ENCODE measurements at places on chromosomes 6 and 20.

- DNase-seq = no peak
These were observed 25.1 kb upstream of the FAM8A1 start for GRCh38 chr6:17574866-17575560.

- no peak for DNase-seq
These were observed 497.2 kb upstream of the CDH4 start for GRCh38 chr20:60754856-60755255.

DNA sequence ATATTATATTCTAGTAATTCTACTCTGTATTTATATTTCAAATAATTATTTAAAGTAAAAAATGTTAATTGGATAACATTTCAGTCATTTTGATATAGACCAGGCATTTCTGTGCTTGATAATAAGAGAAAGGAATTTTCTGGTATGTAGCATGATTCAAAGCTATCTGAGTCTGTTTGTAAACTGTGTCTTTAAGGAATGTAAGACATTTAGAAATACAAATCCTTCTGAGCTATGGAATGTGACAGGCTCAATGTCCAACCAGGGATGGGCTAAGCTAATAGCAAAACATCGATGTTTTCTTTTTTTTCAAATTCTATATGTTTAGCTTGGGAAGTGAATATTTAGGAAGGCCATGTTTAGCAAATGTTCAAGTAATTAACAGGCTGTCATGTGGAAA is 41.5 kb upstream of the FAM83B start:
- no peak for DNase-seq

GRCh38 chr6:68046756-68047155 is 588.3 kb upstream of the ADGRB3 start:
- DNase-seq = no peak

DNA sequence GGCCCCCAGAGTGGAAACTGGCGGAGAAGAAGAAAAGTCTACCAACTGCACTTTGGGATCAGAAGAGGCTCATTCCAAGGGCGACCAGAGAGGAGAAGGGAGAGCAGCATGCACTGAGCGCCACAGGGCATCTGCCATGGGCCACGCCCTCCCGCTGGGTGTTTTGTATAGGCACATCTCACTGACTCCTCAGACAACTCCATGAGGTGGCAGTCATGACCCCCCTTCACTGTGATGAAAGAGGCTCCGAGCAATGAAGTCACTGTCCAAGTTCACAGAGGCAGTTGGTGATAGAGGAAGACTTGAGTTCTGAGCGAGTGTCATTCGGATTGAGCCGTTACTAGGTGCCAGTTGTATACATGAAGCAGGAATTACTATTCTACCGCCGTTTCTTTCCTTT is 15.4 kb downstream of the BPIFB1 start:
- DNase-seq = no peak

GRCh38 chr6:27146706-27147505 is 100.6 kb upstream of the PRSS16 start:
- DNase-seq = peak; percentile 90

DNA sequence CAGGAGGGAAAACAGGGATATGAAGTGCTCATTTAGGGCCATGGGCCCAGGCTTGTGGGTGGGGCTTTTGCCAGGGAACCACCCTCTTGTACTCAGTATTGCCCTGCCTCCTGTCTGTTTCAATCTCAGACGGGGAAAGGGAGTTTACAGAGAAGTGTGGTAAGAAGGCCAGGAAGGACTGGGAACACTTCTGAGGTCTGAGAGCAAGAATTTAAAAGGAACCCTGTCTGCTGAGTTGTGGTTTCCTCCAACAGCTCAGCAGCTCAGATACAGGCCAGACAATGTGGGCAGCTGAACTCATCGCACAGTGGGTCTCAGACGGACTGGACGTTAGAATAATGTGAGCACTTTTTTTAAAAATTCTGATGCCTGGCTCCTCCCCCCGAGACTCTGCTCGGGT is 354.1 kb upstream of the ARID1B start:
- no peak for DNase-seq

DNA sequence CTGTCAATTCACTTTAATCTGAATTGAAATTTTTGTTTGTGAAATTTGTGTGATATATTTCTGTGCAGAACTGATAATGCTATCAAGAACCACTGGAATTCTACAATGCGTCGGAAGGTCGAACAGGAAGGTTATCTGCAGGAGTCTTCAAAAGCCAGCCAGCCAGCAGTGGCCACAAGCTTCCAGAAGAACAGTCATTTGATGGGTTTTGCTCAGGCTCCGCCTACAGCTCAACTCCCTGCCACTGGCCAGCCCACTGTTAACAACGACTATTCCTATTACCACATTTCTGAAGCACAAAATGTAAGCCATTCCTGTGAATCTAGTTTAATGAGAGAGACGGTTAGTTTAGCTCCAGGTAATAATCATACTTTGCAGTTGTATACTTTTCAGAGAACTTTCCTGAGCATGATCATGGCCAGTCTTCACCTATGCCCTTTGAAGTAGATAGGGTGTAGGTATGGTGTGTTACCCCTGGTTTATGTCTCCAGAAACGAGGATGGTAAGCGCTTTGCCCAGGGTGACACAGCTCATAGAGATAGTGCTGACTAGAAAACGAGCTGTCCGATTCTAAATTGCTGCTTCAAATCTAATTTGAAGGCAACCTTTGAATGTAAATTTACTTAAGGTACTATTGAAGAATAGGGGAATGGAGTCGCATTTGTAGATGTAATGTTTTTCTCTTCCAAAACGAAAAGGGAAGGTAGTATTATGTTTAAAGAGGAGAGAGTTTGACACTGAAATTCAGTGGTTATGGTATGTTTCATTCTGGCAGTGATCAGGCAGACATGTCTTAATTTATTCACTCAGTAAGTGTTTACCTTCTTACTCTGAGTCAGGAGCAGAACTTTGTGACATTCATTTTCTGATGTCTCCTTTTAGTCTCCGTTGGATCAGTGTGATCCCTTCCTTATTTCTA is 11.4 kb downstream of the MYB start:
- DNase-seq = no peak

DNA sequence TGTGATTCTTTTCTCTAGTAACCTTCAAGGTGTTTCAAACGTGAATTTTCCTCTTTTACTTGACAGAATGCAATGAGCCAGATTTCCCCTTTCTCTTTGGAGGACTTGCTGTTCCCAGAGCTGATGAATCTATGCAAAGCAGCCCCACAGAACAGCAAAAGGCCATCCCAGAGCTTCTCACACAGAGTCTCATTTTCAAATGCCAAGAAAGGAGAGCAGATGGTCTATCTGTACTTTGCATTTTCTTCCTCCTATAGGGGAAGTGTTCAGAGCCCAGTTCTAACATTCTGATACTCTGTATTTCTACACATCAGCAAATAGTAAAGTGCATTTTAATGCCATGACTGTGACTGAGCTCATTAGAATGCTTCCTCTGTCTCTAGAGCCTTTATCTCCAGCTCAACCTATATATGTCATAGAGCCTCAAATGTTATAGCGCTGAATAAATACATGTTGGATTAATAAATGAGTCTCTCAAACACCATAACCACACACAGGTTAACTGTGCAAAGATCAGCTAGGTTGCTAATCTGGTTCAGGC is 81.8 kb upstream of the EYA4 start:
- DNase-seq = no peak

GRCh38 chr6:11491596-11492463 is 45.7 kb upstream of the TMEM170B start:
- DNase-seq = no peak

DNA sequence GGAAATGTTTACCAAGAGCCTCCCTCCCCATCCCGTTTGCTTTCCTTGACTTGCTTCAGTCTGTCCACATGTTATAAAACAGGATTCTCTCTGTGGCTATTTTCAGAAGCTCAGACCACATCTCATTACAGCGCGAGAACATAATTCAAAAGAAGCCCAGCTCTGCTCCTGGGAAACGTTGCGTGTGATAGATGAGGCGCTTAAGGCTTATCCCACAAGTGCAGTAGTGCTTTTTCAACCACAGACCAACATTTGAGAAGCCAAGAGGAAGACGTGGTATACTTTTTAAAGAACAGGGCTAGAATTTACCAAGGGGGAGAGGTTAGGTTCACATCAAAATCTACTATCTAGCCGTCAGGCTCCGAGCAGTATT is 239.5 kb downstream of the SLC24A3 start:
- DNase-seq = no peak

DNA sequence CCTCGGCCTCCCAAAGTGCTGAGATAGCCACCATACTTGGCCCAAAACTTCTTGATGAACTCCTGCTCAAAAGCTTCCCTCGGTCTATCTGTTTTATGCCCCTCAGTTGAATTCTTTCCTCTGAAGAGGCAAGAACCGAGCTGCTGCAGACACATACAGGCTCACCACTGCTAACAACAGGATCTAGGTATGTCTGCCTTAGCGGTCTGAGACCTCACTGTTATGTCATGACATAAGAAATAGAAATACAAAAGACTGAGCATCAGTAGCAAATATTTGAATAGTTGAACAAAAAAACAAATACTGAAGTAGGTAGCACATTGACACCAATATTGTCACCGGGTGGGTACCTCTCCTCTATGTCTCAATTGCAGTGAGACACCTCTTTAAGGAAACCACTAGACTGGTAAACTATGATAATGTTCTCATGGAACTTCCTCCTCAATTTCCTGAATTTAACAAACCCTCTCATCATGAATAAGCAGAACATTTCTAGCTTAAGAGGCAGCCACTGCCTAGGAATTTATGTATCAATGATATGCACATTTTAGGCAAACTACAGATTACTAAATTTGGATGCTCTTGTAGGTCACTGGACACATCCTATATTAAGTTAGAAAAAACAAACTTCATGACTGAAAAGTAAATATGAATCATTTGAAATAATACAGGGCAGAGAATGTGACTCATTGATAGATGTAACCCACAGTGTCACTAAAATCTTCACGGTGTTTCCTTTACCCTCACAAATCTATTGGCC is 9.4 kb upstream of the STXBP5 start:
- DNase-seq = no peak

- DNase-seq = no peak
These were observed 862 bp downstream of the UCKL1 start for GRCh38 chr20:63955281-63955826.

DNA sequence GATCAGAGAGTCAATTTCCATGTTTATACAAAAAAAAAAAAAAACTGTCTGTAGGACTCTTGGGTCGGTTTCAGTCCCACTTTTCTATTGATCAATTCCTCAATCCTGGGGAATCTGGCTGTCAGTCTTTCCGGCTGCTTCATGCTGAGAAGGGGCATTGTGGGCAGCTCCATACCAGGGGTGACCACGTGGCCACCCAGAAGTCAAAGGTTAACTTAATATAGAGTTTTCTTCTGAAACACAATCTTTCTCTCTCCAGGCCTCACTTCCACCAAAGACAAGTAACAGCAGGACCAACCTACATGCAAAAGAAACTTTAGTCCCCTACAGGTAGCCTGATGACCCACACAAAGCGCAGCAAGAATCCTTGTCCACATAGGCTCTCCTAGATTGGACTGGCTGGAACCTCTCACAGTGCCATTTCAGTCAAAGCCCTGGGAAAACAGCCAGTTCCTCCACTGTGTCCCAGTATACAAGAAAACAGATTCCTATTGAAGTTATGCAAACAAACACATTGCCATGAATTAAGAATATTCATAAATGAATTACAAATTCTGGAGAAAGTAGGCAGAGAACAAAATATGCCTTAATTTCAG is 18.5 kb upstream of the SERPINB9 start:
- DNase-seq = no peak

GRCh38 chr6:152598421-152598820 is 38.7 kb downstream of the SYNE1 start:
- DNase-seq = no peak

DNA sequence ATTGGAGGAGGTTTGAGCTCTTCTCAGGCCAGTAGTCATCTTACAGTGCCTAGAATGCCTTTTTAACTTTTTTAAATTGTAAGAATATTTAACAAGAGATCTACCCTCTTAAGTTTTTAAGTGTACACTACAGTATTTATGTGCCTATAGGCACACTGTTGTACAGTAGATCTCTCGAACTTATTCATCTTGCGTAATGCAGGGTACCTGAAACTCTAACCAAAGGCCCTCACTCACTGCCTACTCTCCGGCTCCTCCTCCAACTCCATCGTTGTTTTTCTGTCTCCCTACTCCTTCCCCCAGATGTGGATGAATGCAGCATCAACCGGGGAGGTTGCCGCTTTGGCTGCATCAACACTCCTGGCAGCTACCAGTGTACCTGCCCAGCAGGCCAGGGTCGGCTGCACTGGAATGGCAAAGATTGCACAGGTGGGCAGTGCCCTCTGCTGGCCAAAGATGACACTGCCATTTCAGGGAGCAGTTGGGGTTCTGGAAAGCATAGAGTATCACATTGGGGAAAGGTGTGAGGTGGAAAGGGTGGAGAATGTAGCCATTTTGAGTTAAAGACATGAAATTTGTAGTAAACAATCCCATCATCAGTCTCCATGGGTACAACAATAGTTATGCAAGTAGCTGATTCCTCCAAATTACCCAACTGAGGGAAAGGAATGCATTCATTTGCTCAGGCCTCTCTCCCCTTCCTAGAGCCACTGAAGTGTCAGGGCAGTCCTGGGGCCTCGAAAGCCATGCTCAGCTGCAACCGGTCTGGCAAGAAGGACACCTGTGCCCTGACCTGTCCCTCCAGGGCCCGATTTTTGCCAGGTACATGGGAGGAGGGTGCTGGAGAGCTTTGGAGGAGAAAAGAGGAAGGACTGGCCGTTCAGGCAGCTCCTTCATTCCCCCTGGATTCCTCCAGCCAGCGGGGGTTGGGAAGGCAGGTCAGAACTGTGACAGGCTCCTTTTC is 18.4 kb upstream of the ZNF76 start:
- peak; percentile 55 for DNase-seq

GRCh38 chr6:166705069-166705468 is 78.0 kb upstream of the RPS6KA2 start:
- DNase-seq = no peak

DNA sequence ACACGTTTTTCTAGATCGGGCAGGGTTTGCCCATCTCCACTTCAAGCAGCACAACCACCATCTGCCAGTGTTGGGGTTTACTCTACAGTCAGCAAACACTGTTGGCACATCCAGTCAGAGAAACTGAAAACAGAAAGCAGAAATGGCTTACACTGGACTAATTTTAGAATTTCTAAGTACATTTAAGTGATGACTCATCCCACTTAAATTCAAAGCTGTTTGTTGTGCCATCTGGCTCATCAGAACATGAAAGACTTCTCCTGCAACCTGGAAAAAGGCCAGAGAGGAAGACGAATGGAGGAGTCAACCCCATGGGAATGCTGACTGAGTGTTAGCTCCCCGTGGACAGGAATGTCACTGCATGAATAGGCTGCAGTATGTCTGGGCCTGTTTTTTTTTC is 21.8 kb downstream of the FAM209B start:
- peak; percentile 17 for DNase-seq

DNA sequence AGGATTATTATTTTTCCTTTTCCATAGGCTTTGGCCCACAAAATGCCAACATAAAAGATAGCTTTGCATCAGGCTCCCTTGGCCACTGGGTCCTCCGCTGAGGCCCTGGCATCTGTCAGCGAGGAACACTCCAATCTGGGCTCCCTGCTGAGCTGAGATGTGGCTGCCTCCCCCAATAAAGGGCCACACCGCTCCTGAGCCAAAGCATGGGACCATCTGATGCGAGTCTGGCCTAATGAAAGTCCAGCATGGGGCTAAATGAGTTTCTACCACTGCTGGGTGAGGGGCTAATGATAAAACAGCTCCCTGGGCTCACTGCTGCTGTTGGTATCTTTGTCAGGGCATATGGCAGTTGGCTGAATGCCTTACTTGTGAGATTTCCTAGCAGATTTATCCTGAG is 817.5 kb upstream of the SLC35B3 start:
- no peak for DNase-seq
